ENCODE measurements at places on chromosomes 6 and 20.

DNA sequence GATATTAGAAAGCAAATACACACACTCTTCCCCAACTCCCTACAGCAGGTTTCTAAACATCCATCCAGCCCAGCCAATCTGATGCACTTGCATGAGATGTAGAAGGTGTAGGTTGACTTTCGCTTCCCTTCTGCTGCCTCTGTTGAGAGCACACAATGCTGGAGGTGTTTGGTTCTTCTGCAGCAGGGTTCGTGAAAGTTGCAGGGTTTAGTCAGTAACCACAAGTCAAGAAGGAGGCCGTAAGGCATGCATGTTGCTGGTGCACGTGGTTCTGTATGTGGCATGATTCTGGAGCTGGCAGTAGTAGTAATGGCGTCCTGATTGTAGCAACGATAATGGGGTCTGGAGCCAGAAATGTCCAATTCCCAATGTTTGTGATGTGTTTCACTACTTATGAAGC is 53.0 kb downstream of the DEK start:
- DNase-seq: no peak

- no peak for DNase-seq
Observed at GRCh38 chr6:12814015-12814414, 97.4 kb downstream of the PHACTR1 start.

GRCh38 chr6:36489426-36489825 is 46.6 kb downstream of the KCTD20 start:
- no peak for DNase-seq

GRCh38 chr20:8155812-8156211 is 23.7 kb downstream of the PLCB1 start:
- DNase-seq: no peak

- no peak for DNase-seq
Observed at GRCh38 chr6:45571159-45571558, 193.4 kb upstream of the SUPT3H start.

DNA sequence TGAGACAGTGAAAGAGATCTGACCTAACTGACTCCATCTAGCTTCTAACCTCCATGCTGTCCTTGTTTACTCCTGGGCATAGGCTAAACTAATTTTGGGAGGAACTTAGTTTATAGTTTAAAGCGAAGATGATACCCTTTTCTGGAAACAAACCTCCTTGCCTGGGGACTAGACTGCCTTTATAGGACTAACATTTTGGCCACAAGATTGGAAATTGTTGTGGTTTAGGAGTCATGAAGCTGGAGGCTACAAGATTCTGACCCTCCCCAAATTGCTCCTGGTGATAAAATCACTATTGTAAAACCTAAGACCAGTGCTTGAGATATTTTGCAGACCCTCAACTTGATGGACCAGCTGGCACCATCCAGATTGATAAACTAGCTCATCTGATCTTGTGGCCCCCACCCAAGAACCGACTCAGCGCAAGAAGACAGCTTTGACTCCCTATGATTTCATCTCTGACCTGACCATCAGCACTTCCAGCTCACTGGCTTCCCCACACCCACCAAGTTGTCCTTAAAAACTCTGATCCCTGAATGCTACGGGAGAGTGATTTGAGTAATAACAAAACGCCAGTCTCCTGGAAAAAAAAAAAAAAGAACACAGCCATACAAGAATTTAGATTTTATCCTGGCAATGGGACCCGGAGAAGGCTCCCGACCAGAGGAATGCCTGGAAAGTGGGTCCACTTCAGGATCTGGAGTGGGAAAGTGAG is 63.0 kb downstream of the ABHD12 start:
- no peak for DNase-seq

GRCh38 chr6:12602342-12602741 is 114.2 kb upstream of the PHACTR1 start:
- no peak for DNase-seq

DNA sequence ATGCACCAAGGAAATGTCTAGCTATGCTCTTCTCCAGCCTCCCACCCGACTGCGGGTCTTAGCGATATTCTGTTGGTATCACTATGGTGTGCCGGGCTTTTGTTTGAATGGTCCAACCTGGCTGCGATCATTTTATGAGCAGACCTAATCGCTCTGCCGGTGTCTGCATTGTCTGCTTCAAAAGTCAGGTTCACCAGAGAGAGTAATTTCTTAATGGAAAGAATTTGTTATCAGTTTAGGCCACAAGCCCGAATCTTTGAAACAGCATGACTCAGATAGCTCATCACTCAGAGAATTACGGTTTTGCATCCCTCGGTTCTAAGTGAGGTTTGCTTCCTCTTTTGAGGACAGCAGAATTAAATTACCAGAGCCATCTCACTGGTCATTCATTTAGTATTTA is 521.0 kb upstream of the ARID1B start:
- DNase-seq: no peak

DNA sequence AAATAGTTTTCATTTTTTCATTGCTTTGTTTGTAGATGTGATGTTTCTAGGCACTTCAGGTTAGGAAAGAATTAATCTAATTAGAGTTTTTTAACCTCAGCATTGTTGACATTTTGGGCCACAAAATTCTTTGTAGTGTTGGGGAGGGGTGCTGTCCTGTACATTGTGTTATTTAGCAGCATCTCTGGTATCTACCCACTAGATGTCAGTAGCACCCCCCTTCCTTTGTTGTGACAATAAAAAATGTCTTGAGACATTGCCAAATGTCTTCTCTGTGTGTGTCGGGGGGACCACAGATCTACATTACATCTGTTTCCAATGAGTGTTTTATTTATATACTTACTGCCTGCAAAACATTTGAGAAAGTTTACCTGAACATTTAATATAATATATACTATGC is 45.6 kb downstream of the EYA4 start:
- no peak for DNase-seq

GRCh38 chr6:112235956-112236355 is 18.4 kb downstream of the LAMA4 start:
- DNase-seq: no peak

DNA sequence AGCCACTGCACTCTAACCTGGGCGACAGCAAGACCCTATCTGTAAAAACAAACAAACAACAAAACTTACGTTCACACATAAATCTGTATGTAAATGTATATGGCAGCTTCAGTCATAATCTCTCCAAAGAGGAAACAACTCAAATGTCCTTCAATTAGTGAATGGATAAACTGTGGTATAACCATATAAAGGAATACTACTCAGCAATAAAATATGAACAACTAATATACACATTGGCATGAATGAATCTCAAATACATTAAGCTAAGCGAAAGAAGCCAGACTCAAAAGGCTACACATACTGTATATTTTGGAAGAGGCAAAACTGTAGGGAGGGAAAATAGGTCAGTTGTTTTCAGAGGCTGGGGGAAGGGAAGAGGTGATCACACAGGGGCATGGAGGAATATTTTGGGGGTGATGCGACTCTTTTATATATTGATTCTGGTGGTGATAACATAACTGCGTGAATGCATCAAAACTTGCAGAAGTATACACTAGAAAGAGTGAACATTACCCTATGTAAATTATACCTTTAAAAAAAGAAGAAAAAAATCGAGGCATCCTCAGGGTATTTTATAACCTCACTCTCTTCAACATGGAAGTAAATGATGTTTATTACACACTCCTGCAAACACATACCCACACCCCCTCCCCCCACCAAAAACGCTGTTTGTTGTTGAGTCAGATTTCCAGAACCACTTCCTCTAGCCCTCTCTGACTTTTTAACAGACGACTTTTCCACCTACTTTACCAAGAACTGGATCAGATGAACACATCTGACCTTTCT is 115.2 kb upstream of the RNF24 start:
- no peak for DNase-seq

GRCh38 chr6:8352335-8352965 is 82.9 kb downstream of the SLC35B3 start:
- DNase-seq: no peak

- no peak for DNase-seq
Observed at GRCh38 chr6:3566812-3567211, 110.0 kb upstream of the SLC22A23 start.

DNA sequence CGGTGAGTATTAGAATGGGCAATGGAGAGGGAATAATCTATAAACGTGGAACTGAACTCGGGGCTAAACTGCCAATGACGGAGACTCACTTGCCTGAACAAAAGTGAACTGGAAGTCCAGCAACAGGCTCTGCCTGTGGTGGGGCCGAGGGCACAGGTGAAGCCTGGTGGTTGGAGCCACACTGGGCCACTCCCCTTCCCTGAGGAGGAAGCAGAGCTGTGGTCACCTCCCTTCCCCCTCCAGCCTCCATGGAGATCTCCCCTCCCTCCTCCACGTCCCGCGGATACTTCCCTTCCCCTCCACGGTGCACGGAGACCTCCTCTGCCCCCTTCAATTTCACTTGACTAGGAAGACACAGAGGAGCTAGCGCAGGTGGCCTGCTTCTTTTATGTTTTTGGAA is 14.7 kb upstream of the DSP start:
- no peak for DNase-seq
